ENCODE measurements at places on chromosomes 11 and 22.

GRCh38 chr11:86292912-86293616, 9.0 kb upstream of the HIKESHI start:
- DNase-seq, result no peak

DNA sequence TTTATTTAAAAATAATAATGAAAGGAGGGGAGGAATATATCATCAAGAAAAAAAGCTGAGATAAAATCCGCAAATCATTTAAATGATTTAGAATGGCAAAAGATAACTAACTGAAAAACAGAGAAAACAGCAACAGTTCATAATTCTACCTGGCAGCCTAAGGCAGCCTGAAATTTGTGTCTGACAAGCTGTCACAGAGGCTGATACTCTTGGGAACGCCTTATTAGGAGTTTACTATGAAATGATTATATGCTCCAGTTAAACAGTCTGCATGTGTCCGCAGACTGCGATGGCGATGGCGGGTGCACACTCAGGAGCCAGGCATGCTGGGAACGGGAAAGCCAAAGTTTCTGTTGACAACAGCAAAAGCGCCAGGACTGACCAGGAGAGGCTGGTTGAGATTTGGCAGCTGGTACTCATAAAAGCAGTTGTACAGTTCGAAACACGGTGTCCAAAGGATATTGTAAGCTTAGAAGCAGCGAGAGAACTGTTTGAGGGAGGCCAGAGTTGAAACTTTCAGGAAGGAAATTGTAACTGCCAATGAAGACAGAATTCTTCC, 172.9 kb upstream of the MPPED2 start:
- DNase-seq, result no peak

GRCh38 chr11:8382436-8383053, 118.9 kb upstream of the LMO1 start:
- no peak for DNase-seq

GRCh38 chr11:127002669-127003259, 2.2 kb upstream of the KIRREL3 start:
- DNase-seq, result no peak

- DNase-seq, result no peak
Measured at GRCh38 chr11:117808784-117809183, 11.8 kb upstream of the DSCAML1 start.

- no peak for DNase-seq
Measured at GRCh38 chr22:41574847-41575381, 14.1 kb downstream of the CSDC2 start.

- DNase-seq, result no peak
Measured at GRCh38 chr22:46947516-46948257, 185.2 kb downstream of the TBC1D22A start.

GRCh38 chr11:131178020-131178419, 192.4 kb upstream of the NTM start:
- DNase-seq, result no peak

DNA sequence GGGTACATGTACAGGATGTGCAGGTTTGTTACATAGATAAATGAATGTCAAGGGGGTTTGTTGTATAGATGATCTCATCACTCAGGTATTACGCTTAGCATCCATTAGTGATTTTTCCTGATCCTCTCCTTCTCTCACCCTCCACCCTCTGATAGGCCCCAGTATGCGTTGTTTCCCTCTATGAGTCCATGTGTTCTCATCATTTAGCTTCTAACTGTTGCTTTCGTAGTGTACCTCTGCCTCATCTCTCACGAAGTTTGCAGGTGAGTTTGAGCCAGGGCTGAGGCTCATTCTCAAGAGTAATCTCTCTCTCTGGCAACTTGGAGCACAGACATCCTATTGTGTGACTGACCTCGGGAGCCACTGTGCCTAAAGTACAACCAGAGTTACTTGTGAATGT, 4.7 kb upstream of the HBE1 start:
- no peak for DNase-seq

- no peak for DNase-seq
Measured at GRCh38 chr11:6362873-6363678, 27.2 kb upstream of the SMPD1 start.

GRCh38 chr11:133520707-133521106, 11.6 kb downstream of the OPCML start:
- DNase-seq, result no peak

DNA sequence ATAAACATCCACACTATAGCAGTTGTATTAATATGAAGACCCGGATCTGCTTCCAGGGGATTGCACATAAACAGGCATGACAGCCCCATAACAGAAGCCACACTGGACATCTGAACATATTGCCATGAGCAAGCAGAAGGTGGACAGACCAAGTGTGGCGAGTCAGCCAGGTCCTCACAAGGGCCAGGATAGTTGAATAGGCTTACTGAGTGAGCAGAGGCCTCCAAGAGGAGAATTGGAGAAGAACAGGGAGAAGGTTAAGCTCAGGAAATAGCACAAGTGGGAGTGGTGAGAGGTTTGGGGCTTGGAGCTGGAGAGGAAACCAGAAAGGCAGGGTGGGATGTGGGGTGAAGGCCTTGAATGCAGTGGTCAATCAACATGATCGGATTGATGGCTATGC, 10.8 kb downstream of the SLC35C1 start:
- DNase-seq, result no peak
